ENCODE measurements at places on chromosomes 1 and 21.
A peak's percentile ranks its signal among the peaks of the same experiment; 100 is the strongest.

GRCh38 chr1:160236806-160237205, 25.5 kb downstream of the DCAF8 start:
- DNase-seq: no peak

DNA sequence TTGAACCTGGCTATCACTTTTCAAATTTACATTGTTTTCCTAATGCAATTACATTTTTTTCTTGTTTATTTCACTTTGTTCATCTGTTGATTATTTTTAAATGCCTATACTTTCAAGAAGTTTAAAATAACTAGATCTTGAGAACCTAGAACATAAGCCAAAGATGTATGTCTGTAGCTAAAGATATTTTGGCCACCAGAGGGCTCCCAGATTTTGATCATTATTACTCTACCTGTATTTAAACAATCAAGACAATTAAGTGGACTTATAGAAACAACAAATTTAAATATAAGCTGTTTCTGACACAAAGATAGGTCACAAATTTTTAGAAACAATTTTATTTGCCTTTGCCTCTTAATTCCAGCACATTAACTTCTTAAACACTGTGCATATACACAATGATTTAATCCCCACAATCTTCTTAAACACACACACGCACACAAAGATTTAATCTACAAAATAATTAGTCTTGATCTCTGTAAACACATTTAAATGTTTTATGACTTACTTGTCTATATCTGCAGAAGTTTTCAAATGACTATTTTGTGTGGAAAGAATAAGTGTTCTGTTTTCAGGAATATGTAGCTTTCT, 380.0 kb downstream of the DSCAM start:
- no peak for DNase-seq

DNA sequence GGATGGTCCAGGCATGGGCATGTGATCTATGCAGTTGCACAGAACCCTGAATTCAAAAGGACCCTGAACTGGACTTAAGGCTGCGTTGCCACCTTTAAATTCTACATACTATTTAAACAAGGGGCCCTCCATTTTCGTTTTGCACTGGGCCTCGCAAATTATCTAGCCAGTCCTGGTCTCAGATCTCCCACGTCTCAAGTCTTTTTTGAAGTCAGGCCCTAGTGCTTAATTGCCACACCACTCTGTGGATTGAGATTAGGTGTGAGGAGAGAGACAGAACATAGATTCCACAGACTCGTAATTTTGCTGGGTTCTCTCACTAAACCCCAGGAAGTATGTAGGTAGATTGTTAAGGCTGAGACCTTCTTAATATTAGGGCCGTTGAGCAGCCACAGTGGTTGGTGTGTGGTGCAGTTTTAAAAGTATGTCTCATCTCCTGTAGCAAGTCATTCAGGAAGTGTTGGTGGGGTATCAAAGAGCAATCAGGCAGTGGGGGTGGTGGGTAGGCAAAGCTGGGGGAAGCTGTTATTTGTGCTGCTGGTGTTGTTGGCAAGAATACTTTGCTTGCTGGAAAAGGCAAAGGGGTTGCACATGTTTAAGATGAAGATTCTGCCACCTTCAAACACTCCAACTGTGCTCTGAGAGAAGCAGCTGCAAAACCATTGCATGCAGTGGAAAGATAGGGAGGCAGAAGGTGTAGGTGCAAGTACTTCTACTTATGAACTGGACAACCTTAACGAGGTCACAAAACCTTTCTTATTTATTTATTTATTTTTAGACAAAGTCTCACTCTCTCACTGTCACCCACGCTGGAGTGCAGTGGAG, 11.2 kb downstream of the CD84 start:
- DNase-seq: peak; percentile 56

GRCh38 chr1:20074725-20075171, 4.8 kb downstream of the PLA2G5 start:
- DNase-seq: no peak

GRCh38 chr1:27632387-27633297, 2.3 kb downstream of the FGR start:
- DNase-seq: peak; percentile 32

DNA sequence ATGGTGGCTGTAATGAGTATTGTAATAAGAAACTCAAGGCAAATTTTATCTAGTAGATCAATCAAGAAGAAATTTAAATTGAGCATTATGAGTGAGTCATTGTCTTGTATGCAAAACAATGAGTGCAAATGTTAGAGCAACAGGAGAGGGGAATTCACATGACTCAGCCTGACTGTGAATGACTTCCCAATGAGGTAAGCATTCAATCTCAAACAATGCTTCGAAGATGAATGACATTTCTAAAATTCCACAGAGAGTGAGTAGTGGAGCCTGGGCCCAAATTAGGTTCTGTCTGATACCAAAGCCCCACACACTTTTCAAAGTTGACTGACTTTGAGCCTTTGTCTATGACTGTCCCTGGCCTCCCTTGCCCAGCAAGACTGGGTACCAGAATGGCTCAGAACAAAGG, 738.0 kb downstream of the PTPRU start:
- no peak for DNase-seq

- DNase-seq: no peak
These were observed 23.7 kb downstream of the CD1D start for GRCh38 chr1:158204458-158204827.

GRCh38 chr1:81349194-81349965, 451.4 kb upstream of the ADGRL2 start:
- DNase-seq: no peak

- no peak for DNase-seq
These were observed 98.6 kb downstream of the ZNF281 start for GRCh38 chr1:200311256-200311655.

DNA sequence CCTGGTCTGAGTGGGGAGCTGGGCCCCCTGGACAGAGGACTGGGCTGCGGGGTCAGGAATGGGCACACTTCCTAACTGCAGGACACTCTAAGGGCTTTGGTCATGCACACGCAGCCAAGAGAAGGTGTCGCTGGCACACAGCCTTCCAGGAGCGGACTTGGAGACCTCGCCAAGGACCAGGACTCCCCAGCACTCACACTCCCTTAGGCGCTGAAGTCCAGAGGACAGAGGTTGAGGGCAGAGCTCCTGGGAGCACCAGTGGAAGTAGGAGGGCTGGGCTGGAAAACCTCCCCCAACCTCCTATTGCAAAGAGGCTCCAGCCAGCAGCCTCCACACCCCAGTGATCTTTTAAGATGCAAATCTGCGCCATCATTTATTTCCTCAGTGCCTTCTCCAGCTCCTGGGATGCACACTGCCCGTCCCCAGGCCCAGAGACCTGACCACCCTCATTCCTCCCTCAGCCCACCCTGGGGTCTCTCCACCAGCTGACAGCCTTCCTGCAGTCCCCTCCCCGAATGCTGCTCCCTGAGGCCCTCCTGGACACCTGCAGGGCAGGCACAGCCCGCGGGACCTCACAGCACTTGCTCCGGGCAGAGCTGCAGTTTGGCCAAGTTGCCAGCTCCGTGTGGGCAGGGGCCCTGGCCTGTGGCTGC, 3.0 kb downstream of the TSPEAR start:
- DNase-seq: no peak

DNA sequence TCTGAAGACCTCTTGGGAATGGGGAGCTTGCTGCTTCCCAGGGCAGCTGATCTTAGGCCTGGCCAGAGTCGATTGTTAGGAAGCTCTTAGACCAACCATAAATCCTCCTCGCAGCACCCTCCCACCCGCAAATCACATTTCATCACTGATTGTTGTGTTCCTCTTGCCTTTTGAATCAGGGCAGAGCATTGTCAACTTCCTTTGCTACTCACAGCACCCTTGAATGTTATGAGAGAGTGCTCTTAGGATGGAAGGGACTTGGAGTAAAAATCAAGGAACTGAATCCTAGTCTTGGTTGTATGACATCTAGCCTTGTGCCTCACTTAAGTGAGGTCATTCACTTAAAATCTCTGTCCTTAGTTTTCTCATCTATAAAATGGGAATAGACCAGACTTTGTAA, 3.0 kb downstream of the VASH2 start:
- no peak for DNase-seq

- DNase-seq: no peak
These were observed 83.4 kb upstream of the KCNE2 start for GRCh38 chr21:34280389-34280795.

- DNase-seq: no peak
These were observed 25.9 kb upstream of the ATP1A1 start for GRCh38 chr1:116346943-116347673.

GRCh38 chr1:92495392-92496063, 8.8 kb upstream of the GFI1 start:
- no peak for DNase-seq

- DNase-seq: no peak
These were observed 207.6 kb upstream of the HMCN1 start for GRCh38 chr1:185526344-185527307.

DNA sequence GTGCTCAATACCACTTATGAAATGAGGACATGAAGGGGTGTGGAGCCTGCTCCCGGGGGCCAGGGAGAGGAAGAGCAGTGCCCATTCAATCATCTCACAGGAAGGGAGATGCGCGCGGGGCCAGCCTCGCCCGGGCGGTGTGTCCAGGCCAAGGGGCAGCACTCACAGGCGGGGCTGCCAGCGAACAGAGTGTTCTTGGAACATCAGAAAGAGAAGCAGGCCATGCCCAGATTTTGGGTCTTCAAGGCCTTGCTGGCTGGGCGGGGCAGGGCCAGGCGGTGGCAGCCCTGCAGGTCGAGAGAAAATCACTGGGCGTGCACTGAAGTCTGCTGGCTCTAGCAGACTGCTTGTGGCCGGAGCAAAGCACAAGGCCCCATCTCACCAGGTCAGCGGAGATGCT, 168.6 kb downstream of the PRDM16 start:
- DNase-seq: no peak

Data from activated CD8-positive, alpha-beta memory T cell treated with anti-CD3 and anti-CD28 coated beads for 1 hour (primary cell).